HEK293T (cell line): ENCODE measurements at places on chromosomes 2 and 18.

- DNase-seq: no peak
These were observed 100.9 kb downstream of the ATP9B start for GRCh38 chr18:79169958-79170555.

- no peak for DNase-seq
These were observed 90.1 kb downstream of the MALT1 start for GRCh38 chr18:58761241-58761969.

GRCh38 chr2:226892729-226893128 lies 56.9 kb downstream of the RHBDD1 start:
- no peak for DNase-seq

DNA sequence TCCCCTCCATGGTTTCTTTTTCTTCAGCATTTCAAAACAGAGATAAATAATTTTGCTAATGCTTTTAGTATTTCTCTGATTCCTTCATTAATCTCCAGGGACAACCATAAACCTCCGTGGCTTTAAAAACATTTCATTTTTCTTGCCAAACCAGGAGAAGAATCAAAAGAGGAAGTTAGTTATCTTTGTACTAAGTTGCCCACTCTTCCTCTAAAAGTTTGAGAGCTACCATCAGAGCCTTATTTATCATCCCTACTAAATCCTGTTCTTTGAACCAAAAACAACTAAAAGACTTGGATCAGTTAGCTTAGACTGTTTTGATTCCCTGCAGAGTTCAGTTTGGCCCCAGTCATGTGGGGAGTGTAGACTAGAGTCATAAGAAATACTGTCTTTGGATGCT lies 208.4 kb downstream of the SETBP1 start:
- DNase-seq: no peak

DNA sequence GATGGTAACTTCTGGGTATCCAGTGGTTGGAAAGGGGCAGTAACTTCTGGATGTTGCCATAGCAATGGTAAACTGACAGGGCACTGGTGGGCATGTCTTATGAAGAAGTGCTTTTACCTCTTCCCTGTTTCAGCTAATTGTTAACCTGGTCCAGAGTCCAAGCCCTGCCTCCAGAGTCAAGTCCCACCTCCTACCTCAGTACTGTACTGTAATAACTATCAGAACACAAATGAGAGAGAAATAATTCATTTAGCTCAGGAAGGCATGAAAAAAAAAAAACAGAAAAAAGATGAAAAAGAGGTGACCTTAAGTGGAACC lies 237.0 kb downstream of the ZNF804A start:
- no peak for DNase-seq

GRCh38 chr2:170391018-170391417 lies 213.1 kb downstream of the MYO3B start:
- no peak for DNase-seq

DNA sequence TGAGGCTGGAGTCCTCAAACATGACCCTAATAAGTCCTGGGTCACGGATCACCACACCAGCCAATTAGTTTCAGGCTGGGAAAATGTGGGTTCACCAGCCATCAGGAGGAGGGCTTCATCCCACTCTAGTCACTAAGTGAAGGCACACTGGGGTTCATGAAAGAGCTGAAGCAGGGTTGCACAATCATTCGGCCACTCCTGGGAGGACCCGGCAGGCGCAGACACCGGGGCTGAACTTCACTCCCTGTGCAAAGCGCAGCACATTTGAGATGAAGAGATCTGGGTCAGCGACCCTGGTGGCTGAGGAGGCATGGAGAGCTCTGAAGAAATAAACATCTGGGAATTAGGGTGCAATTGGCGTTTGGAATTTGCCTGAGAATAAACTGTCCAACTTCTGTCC lies 684.4 kb upstream of the SALL3 start:
- no peak for DNase-seq
